Brain microvascular endothelial cell (primary cell): ENCODE measurements at places on chromosomes 6 and 20.

DNA sequence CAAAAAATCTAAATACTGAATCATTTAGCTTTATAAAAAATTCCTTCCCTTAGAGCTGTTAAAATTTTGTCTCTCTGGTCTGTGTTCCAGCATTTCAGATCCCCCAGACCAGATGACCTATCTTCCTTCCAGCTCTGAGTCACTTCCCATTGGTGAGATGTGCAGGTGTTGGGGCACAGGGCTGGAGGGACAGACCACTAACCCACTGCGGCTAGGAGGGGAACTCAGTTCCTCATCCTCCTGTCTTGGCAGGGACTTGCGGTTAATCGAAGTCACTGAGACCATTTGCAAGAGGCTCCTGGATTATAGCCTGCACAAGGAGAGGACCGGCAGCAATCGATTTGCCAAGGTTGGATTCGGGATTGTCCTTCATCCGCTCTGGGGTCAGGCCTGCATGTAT lies 6.0 kb downstream of the CNPY3 start:
- DNase-seq = no peak

DNA sequence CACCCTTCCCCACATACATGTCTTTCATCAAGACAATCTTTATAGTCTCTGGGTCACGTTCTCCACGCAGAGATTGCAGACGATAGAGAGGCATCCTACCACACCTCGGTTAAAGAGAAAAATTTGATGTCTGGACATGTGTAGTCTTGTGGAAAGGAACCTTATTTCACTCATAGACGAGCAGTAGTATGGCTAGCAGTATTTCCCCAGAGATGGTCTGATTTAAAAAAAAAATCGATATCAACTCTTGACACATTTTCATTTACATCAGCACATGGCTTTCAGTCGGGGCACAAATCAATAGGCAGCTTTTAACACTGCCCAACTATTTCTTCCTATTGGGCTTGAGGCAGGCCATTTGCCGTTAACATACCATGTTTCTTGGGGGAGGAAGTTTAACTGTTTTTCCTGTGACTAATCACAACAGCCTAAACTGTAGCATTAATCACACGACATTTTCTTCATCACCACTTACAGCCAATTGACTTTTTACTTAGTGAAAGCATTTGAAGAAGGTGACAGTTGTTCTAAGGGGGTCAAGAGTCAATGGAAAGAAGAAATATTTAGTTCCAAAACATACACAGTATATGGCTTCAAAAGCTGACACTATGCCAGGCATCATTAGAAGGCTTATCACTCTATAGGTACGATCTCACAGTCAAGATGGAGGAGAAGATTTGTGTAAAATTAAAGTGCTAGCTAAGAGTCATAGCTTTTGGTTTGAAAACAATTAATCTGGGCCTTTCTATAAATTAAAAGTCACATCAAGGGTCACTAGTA lies 129.5 kb upstream of the HDAC2 start:
- DNase-seq = no peak

DNA sequence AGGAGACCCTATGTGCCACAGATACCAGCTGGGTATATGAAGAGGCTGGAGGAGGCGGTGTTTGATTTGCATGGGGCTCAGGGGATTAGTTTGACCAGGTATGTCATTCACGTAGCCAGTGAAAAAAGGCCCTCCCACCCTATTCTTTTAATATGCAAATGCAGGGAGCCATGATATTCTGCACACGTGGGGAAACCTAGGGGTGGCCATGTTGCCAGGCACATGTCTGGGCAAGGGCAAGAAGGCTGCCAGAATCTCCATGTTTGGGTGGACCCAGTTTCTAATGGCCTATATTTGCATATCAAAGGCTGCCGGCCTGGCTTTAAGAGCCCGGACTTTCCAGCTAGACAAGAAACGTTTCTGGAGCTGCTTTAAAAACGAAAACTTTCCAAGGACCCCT lies 60.4 kb downstream of the SOX4 start:
- DNase-seq = no peak

DNA sequence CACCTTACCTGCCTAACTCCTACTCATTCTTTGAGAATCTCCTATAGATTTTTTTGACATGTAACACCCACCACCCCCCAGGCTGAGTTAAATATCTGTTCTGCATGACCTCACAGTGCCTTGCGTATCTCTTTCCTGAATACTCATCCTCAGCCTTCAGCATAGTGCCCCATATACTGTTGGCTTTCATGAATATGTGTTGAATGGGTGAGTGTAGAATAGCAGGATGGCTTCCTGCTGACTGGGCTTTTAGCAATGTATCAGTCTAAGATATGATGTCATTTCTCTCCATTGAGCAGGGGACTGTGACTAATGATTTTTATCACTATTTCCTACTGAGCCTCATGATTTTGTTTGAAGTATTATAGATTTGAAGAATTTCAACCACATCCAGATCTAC lies 361.6 kb upstream of the MARCKS start:
- DNase-seq = peak; percentile 90

- no peak for DNase-seq
These were observed 75.4 kb upstream of the ADGRB3 start for GRCh38 chr6:68559716-68560115.
